ENCODE measurements at places on chromosomes 12 and 14.

DNA sequence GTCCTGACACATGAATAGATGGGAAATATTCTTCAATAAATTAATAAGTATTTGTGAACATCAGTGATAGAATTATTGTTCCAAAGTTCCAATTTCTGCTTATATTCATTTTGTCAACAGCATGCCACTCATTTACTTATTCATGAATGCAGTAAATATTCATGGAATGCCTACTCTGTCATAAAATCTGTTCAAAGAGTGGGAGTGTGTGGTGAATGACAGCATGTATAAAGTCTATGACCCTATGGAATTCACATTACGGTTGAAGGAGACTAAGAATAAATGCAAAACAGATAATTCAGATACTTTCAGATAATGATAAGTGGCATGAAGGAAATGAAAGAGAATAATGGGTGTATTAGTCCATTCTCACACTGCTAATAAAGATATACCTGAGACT, 494.7 kb downstream of the NRXN3 start:
- no peak for DNase-seq

DNA sequence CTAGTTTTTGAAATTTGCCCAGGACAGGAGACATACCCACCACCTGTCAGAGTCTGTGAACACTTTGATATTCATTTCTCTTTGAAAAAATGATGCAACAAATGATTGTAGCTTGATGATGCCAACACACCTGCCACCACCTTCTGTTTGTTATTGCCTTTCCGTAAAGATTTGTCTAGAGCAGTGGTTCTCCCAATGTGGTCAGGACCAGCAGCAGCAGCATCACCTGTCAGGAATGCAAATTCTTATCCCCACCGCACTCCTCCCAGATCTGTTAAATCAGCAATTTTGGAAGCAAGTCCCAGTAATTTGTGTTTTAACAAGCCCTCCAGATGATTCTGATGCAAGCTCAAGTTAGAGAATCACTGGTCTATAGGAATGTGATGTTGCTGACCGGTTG, 9.9 kb downstream of the CCDC175 start:
- no peak for DNase-seq

DNA sequence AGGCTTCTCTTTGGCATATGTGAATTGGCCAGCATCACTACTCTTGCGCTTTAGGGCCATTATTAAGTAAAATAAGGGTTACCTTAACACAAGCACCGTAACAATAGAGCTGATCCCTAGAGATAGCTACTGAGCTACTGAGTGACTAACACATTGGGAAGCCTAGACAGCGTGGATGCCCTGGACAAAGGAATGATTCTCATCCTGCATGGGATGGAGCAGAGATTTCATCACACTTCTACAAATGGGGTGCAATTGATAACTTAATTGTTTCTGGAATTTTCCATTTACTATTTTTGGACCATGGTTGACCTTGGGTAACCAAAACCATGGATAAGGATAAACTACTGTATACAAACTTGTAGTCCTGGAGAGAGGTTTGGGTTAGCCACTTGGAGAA, 57.1 kb downstream of the FBXO34 start:
- DNase-seq, result no peak

DNA sequence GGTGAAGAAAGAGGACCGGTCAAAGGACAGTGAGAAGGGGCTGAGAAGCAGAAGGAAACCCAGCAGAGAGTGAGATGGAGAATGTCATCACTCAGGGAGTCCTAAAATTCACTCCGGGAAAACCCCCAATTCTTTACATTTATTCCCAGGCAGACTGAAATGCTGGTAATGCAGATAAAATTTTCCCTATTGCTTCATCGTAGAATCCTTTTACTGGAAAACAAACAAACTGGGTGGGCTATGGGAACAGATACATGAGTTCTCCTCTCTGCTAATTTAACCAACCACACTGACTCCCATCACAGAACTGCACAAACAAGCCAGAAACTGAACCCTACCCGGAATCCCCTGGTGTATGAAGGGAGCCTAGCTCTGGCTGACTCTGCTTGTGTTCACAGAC, 20.9 kb downstream of the HEBP1 start:
- DNase-seq, result no peak

DNA sequence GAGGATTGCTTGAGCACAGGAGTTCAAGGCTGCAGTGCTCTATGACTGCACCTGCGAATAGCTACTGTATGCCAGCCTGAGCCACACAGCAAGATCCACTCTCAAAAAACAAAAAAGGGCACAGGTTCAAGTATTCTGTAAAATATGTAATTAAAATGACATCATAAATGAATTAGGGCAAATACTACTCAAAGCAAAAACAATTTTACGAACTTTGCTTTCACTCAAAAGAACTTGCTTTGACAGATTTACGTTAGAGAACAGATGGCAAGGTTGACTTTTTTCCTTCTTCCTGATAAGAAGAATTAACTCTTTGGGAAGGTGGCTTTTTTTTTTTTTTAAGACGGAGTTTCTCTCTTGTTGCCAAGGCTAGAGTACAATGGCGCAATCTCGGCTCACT, 44.0 kb upstream of the EAPP start:
- DNase-seq, result no peak

DNA sequence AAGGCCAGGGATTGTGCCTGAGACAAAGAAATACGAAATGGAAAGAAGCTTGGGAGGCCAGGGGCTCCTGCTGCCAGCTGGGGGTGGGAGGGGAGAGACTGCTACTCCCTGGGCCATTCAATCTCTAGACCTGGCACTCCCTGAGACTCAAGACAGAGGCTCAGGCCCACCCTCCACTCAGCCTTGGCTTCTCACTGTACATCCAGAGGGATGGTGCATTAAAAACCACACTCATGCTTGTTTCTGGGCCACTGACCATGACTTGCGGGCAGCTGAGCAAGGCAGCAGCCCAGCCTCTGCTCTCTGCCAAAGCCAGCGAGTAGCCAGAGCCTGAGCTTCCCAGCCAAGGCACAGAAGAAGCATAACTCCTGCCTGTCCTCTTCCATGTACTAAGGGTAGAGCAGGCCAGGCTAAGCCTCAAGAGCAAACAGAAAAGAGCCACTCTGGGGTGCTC, 41.5 kb downstream of the PITPNM2 start:
- DNase-seq, result no peak

- no peak for DNase-seq
Observed at GRCh38 chr12:31029916-31030562, 43.6 kb upstream of the DDX11 start.

DNA sequence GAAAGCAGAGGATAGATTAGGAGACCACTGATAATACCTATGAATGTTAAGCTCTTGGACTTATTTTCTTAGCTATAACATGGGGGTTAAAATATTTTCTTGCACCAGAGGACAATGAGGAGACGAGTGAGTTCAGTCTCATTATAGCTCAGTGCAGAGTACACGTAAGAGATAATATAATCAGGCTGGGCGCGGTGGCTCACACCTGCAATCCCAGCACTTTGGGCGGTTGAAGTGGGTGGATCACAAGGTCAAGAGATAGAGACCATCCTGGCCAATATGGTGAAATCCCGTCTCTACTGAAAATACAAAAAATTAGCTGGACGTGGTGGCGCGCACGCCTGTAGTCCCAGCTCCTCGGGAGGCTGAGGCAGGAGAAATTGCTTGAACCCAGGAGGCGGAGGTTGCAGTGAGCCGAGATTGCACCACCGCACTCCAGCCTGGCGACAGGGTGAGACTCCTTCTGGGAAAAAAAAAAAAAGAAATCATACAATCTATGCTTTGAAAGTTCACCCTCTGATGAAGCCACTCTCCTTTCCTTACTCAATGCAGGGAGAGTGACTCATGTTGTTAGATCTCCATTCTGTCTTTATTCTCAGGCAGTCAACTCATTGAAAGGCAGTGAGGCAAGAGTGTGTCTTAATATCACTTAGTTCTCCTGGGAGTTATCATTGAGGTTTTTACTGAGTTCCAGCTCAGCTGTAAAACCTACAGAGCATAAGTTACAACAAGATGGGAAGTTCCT, 134.2 kb downstream of the SYNE2 start:
- DNase-seq, result no peak

- DNase-seq, result no peak
Observed at GRCh38 chr12:52181746-52182145, 10.1 kb downstream of the KRT80 start.

DNA sequence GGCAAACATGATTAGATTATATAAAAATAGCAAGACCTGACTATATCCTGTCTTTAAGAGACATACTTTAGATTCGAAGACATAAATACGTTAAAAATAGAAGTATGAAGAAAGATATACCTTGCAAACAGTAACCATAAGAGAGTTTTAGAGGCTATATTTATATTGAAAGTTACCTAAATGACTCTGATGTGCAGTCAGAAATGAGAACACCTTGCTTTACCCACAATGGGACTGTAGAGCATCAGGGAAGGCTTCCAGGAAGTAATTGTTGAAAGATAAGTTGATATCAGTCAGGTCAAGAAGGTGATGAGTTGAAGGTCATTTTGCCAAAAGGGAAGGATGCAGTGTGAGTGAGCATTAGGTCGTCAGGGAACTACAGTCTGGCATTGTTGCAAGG, 110.2 kb downstream of the NEDD1 start:
- no peak for DNase-seq

DNA sequence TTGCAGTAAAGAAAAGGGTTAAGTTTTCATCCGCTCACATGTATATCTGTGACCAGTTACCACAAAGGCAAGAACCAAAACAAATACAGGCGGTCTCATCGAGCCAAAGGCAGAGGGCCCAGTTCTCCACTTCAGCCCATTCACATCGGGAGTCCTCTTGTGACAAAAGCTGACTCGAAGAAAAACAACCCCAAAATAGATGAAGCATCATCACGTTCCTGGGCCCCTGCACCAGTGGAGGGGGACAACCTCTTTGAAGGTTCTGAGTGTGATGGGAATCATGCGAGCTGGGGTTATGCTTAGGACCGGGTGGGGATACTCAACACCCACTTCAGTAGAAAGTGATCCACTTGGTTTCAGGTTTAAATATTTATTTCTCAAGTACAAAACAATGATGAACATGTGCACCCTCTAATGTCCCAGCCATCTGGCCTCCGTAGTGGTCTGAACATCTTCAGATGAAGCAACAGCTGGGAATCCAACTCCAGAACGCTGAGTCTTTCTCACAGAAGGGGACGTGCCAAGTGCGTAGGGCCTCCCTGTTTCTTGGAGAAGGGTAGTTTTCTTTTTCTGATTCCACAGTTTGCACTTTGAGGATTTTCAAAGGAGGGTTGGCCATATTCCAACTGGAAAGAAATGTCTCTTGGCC, 8.4 kb downstream of the GSC start:
- DNase-seq, result no peak

DNA sequence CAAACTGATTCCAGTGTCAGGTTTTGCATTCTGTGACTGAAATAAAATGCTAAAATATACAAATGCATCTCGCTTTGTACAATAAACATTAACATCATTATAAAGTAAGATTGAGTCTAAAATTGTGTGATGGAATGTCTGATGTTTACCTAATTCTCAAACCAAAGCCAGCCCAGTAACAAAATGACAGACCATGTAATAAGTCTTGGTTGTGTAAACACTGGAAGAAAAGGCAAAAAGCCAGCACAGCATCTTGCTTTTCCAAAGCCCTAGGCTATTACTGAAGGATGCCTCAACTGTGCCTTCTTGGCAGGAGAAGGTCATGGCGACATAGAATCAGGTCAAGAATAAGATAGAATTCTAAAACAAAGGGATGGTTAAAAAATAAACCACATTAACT, 169.6 kb downstream of the EGLN3 start:
- DNase-seq, result no peak

DNA sequence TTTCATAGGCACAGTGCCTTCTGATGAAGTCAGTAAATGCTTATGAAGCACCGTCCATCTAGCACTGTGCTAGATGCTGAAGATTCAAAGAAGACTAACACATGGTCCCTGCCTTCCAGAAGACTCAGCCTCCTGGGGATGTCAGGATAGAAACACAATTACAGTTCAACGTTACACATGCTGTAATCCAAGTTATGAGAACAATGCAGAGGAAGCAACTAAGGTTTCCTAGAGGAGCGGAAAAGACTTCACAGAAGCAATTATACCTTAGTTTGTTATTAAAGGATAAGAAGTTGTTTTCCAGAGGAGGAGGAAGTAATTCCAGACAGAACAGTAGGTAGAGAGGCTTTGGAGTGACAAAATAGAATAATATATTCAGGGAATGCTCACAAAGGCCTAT, 66.9 kb upstream of the FGD4 start:
- no peak for DNase-seq

DNA sequence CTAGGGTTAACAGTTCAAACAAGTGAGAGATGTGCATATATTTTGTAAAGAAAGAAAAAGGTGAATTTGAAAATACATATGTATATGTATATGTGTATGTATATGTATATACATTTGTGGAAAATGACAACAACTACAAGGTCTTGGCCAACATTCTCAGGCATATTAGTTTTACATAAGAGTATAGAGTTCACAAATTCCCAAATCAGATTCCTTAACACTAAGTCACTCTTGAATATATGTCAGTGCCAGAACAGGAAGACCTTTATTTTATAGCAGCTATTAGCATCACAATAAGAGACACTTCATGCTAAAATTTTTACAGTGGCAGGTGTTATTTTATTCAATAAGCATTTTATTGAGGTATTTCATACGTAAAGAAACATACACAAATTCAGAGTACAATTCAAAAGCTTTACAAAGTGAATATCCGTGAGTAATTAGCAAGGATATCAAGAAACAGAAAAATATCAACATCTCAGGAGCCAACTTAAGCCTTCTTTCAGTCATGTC, 179.7 kb downstream of the SLC6A15 start:
- DNase-seq, result no peak

GRCh38 chr14:104467641-104468040, 111.9 kb upstream of the C14orf180 start:
- no peak for DNase-seq

GRCh38 chr12:130981074-130981742, 27.5 kb downstream of the ADGRD1 start:
- DNase-seq, result no peak

DNA sequence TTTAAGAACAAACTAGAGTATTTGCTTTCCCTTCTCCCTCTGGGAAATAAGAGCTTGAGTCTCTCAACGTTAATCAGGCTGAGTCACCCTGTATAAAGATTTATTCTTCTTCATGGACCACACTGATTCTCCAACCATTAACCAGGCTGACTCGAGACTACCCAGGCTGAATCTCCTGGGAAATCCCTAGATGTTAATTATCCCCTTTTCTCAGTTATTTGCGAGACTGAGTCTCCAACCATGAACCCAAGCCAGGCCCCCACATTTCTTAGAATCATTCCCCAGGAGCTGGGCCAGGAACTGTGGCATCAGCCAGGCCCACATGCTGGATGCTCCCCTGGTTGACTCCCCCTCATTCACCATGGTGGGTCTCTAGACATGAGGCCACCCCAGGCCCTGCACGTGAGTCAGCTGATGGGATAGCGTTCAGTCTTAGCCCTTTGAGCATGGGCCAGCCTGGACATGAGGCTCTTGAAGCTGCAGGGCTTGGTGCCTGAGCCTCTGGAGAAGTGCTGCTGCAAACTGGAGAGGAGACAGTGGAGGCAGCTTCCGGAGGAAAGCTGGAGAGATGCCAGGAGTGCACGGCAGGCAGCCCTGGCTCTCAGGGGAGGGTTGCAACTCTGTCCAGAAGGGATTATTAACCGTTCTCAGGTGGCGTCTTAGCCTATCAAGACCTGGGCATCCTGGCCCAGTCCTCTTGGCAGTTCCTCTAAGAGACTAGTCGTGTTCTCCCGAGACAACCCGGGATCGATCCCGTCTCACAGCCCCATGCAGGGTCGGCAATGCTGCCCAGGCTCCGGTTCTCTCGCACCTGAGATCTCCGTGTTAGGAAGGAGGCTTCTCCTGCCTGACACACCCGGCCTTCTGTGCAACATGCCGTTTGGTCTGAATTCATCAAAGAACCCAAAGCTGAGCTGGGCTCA, 296.6 kb downstream of the ADGRD1 start:
- DNase-seq, result no peak

GRCh38 chr12:3568695-3569094, 77.7 kb downstream of the PRMT8 start:
- no peak for DNase-seq
